ENCODE measurements at places on chromosomes 7 and 10.
A peak's percentile ranks its signal among the peaks of the same experiment; 100 is the strongest.

GRCh38 chr7:45978010-45978681, 57.1 kb upstream of the IGFBP3 start:
- no peak for DNase-seq

DNA sequence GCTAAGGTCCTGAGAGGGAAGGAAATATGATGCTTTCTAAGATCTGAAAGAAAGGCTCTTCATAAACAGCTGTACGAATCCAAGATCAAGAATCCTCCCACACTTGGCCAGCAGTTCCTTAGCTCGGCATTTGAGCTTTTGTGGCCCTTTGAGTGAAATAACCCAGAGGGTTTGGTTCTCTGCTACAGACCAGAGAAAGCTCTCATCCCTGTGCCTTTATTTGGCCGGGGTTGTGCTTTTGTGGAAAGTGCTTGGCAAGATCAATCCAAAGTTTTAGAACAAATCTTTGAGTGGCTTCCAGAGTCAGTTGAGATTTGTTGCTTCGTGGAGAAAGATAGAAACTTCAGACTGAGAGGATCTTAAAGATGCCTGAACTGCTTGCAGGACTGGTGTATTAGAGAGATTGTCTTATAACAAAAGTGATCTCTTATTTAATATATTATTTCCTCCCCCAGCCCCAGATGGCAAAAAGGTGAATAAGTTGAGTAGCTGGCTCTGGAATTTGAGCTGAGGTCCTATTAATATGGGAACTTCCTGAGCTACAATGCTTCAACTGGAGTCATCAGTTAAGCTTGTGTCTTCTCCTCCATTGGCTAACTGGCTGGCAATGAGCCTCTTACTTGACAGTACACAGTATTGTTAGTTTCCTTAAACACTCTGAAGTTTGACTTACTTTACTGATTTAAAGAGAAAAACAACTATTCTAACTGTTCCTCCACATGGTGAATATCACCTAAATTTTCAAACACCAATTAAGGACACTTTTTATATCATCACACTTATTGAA, 687.3 kb downstream of the MAGI2 start:
- no peak for DNase-seq

DNA sequence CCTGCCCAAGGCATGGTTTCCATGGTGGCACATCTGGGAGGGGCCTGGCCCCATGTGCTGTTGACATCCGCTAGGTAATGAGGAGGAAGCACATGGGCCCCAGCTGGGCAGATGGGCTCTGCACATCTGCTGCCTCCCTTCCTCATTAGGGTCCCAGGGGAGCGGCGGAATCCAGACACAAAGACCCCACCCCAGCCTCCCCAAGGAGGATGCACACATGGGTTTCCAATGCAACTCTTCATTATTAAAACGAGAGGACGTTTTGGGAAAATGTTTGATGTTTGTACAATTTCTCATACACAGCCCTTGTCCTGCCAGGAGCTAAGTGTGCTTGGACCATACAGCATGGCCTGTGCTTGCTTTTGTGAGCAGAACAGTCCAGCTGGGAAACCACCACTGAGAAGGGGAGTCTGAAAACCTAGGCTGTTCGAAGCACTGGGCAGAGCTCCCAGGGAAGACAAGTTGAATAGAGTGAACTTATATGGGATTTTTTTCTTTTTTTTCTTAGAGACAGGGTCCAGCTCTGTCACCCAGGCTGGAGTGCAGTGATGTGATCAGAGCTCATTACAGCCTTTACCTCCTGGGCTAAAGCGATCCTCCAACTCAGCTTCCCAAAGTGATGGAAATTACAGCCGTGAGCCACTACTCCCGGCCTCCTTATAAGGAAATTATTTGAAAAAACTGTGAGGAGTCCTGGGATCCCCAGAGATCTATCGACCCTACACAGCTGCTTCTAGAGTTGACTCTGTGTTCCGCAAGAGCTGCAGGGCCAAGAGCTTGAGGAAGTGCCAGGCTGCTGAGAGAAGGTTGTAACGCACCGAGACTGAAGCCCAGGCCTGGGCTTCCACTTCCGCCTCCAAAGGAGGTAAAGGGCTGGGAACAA, 23.4 kb downstream of the FAM107B start:
- DNase-seq, result no peak

- no peak for DNase-seq
These were observed 33.2 kb downstream of the COL17A1 start for GRCh38 chr10:104052431-104052830.

- no peak for DNase-seq
These were observed 158.0 kb upstream of the KLF6 start for GRCh38 chr10:3942937-3943489.

GRCh38 chr10:75099952-75100763, 11.3 kb upstream of the SAMD8 start:
- DNase-seq, result peak; percentile 63

- DNase-seq, result no peak
These were observed 45.9 kb upstream of the BET1 start for GRCh38 chr7:94050046-94050445.

DNA sequence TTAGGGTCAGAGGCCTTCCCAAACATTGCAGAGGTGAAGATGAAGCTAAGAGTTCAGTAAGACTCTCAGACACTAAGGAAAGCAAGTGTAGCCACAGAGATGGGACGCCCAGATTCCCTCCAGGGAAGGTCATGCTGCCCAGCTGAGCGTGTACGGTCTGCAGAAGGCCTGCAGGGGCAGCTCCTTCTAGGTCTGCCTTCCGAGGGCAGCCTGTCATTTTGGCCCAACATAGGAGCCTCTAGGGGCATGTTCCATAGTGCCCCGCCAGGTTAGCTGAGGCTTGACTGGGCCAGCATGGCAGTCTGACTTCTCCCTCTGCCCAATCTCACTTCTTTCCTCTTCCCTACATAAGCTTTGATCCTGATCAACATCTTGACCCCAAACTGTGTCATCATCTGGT, 130.7 kb downstream of the PIP4K2A start:
- no peak for DNase-seq

- no peak for DNase-seq
These were observed 229.0 kb upstream of the STK17A start for GRCh38 chr7:43353902-43354301.

DNA sequence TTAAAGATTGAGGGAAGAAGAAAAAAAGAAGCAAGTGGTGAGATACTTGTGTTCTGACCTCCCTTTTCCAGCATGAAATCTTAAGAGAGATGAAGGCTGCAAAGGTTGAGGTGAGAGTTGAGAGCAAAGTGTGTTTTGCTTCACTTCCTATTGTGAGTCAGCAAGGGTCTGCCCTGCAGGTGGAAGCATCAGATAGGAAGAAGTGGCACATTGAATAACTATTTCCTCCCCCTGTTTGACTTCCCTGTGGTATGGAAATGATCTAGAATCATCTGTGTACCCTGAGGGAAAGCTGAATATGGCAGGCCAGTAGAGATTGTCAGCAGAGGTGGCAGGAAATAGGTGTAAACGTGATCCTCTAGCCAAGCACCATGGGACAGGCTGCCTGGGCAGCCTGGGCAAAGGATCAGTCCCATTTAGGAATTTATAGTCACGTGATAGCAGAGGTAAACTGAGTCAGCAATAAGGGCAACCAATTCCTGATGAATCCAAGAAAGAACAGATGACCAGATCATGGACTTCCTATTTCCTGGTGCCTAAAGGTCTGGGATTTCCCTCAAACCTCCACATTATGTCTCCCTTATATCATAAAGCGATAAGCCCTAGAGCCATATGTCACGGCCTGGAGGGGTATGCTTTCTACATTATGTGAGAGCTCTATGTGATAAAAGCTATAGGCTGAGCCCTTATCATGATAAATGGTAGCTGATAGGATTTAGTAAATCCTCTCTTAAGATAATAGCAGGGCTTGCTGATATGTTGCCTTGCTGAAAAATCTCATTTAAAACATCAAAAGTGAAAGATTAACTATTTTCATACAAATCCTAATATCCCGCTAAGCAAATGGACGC, 287.0 kb downstream of the MDFIC start:
- DNase-seq, result no peak

DNA sequence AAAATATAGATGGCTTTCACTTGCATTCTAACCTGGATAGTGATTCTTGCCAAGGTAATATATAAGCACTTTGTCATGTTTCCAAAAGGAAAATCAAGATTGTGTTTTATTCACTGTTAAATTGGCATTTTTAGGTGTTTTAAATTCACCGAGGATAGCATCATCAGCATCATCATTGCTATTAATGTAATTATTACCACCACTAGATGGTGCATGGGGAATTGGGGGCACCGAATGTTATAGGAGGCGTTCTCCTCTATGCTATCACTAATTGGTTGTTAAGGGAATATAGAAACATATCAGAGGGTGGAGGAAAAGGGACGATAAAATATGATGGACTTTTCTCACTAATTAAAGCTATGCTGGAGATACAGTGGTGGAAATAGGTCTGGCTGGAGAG, 95.5 kb downstream of the CELF2 start:
- DNase-seq, result no peak

DNA sequence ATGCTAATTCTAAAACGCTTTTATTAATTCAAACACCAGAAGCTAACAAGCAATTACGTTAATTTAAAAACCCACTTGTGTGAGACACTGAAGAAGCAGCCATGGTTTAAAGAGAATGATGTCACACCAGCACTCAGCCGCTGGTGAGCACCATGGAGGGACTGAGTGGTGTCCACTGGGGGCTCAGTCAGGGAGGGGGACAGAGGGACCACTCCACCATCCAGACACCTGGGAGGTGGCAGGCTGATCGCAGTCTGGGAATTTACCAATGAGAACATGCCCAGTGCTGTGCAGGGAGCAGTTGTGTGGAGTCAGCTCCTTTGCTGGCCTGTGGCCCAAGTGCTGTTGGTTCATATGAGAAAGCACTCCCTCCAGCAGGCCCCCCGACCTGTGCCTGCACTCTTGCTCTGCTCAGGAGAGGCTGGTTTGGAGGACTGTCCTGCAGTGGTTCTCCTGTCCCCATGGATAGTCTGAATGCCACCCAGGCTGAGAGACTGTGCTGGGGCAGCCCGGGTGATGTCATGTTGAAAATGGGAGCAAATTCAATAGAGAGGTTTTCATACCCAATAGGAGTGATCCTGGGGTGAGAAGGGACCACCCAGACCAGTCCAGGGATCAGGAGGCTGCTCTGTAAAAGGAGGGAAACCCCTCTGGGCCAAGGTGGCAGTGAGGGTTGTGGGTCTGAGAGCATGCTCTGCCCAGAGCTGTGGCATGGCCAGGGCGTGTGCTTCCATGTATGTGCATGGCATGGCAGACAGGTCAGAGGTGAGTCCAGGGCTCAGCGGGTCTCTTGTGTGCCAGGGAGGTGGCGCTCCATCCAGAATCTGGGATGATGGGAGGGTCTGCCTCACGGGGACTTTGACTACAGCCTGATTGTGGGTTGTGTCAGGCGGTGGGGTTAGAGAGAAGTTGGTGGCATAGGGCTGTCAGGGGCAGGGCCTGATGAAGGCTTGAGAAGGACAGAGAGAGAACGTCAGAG, 12.7 kb downstream of the ADCY1 start:
- no peak for DNase-seq

- no peak for DNase-seq
These were observed 30.1 kb downstream of the LRRC17 start for GRCh38 chr7:102942868-102943267.

DNA sequence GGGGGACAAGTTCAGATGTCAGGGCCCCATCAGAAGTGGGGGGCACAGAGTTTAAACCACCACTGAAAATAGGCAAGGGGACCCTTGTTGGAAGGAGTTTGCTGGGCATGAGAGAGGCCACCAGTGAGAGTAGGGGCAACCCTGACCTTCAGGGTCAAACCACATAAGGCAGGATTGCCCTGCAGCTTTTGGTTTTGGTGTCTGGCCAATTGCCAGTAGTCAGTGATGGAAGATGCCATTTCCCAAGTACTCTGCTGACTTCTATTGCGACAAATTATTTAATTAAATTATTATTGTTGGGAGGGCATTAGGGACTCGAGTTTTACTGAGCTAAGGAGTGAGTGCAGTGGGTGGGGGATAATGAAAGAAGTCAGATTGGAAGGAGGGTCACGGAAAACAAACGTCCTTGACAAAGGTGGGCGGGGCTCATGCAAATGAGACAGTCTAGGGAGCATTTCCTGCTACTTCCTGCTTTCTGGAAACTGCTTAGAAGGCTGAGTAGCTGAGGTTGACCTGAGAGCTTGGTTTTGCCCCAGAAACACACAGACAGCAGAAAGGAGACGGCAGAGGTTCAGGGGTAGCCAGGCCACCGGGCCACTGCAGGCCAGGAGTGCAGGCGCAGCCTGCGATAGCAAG, 74.2 kb upstream of the ANLN start:
- DNase-seq, result no peak

GRCh38 chr10:51124852-51125251, 50.6 kb downstream of the PRKG1 start:
- DNase-seq, result no peak

GRCh38 chr10:132616996-132617736, 79.6 kb downstream of the INPP5A start:
- DNase-seq, result no peak

DNA sequence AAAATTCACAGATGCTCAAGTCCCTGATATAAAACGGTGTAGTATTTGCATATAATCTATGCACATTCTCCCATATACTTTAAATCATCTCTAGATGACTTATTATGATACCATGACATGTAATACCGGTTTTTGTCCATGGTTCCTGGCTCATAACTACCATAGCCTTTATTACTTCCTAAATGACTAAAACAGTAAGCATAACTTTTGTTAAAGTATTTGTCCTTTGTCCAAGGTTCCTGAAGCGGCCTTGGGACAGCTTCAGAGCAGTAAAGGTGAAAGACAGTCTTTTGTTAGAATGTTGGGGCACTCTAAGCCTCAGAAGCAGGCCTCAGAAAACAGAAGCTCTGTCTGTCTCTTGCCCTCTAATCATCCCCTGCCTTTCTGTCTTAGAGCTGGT, 4.0 kb downstream of the CRCP start:
- no peak for DNase-seq
